ENCODE measurements at places on chromosomes 12 and 14. TPM values are rescaled to one million over a fixed set of nuclear protein-coding genes. Genes with fewer than 3 reads are reported as not detected.
A peak's percentile ranks its signal among the peaks of the same experiment; 100 is the strongest.

The MEG3 gene
- 207 TPM for total RNA-seq

GRCh38 chr12:9957834-9958233, 13.4 kb upstream of the CLEC12A start:
- ATAC-seq: no peak

GRCh38 chr12:59067083-59067482, 146.8 kb upstream of the LRIG3 start:
- peak; percentile 25 for ATAC-seq

GRCh38 chr12:2513141-2514037, 281.4 kb upstream of the FKBP4 start:
- no peak for ATAC-seq

- no peak for ATAC-seq
These were observed 76.1 kb downstream of the NCOR2 start for GRCh38 chr12:124491310-124491709.

DNA sequence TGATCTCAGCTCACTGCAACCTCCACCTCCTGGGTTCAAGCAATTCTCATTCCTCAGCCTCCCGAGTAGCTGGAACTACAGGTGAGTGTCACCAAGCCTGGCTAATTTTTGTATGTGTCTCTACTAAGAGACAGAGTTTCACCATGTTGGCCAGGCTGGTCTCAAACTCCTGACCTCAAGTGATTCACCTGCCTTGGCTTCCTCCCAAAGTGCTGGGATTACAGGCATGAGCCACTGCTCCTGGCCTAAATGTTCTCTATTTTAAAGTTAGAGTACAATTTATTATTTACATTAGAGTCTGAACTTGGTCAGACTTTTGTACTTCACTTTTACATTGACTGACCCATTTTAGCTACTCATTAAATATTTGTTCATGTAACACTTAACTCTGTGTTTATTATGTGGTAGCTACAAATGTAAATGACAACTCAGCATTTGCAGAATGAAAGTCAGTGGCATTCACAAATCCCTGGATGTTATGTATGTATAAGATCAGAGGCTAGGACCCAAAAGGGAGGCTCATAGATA, 409.6 kb downstream of the APAF1 start:
- ATAC-seq: no peak

DNA sequence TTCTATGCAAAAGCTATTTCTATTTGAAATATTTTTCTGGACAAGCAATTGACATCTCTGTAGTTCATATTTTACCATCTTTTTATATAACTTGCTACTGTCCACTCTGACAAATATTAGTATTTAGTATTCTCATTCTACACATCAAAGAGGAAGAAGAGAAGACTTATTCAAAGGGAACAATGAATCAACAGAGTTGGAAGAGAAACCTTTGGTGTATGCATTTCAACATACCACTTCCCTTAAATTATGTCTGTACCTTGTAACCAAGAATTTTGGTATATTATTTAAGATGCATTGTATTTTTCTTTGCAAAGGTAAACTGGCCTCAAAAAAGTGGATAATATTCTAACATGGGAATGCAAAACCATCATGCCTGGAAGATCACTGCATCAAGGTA, 72.1 kb upstream of the DUSP6 start:
- ATAC-seq: no peak

- peak; percentile 49 for ATAC-seq
These were observed 63.4 kb downstream of the GALNT4 start for GRCh38 chr12:89461190-89461589.

DNA sequence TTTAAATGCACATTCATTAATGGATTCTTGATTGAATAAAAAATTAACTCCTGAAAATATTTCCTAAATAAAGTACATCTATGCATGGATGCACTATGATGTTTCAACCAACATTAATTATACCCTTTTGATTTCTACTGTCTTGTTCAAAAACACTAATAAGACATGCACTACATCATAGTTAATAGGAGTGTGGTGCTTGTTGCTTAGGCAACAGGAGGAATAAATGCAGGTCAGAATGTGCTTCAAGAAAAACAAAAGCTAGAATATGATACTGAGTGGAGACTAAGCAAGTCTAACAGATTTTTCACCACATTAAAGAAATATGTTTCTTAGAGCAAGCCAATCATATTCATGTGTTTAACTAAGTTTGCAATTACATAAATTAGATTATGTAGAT, 495.8 kb upstream of the GARIN6 start:
- ATAC-seq: no peak
